ENCODE measurements at places on chromosomes 1 and 21.
A peak's percentile ranks its signal among the peaks of the same experiment; 100 is the strongest.

GRCh38 chr1:85313888-85314696, 37.7 kb upstream of the BCL10 start:
- DNase-seq = no peak

DNA sequence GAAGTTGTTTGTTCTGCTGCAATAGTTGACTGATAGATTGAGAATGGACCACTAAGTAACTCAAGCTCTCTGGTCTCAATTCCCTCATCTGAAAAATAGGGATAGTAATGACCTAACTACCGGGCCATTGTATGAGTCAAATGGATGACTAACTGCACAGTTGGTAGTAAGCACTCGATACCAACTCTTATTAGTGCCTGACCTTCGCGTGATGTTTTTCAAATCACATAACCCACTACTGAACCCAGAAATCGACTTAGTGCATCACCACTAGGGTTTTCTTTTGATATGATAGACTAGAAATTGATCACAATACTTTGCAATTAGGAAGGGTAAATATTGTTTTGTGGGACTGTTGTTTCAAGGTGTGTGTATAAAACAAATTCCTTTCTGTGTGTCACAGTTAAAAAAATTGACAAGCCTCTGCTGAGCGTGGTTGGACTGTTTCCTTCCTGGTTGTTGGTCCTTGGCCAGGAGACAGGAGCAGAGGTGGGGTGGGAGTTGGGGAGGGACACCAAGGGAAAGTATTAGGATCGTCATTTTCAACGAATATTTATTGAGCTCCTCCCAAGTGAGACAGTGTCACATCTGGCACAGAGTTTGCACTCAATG, 54.0 kb upstream of the LRP8 start:
- DNase-seq = no peak

GRCh38 chr1:110233861-110234260, 23.7 kb downstream of the KCNC4 start:
- DNase-seq = no peak

DNA sequence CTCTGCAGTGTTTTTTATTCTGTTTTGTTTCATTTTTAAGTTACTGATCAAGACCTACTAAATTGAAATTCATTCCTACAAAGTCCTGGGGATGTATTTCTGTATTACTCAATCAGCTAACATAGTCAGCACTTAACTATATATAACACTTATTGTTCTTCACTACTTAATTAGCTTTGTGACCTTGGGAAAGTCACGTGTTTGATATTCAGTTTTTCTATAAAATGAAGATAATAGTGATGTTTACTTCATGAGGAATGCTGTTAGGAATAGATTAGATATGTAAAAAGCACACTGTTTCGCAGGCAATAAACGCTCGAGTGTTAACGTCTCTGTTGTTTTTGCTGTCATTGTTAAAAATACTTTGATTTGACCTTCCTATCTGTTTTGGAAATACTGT, 44.6 kb downstream of the CTTNBP2NL start:
- no peak for DNase-seq

DNA sequence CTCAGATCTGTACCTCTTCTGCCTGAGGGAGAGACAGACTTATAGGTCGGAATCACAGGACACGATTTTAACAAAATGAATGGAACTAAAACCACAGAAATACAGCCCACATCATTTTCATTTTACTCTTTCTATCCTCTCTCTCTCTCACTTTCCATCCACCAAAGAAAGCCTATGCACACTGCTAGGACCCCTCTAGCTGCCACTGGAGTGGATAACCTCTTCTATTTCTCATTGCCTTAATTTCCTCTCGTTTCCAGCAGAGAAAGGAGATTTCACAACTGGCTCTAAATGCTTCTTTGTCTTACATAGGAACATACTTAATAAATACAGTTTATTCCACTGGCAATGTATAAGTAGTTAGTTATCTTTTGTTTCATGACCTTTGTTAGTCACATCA, 867.8 kb upstream of the ADGRL4 start:
- no peak for DNase-seq

DNA sequence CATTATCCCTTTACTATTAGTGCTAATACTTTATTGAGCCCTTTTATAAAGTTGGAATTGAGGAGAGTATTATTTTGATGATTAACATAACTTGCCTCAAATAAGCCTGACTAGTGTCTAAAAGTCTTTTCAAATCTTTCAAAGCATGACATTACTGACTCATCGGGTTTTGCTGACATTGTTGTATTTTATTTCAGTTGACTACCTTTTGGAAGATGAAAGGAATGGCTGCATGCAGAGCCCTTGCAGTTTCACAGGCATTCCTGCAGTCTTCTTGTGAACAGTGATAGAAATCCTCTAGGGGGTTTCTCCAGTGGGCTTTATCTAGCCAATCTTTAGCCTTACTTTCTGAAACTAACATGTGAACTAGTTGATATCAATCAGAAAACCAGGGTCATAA, 43.0 kb upstream of the TMEM61 start:
- DNase-seq = no peak

DNA sequence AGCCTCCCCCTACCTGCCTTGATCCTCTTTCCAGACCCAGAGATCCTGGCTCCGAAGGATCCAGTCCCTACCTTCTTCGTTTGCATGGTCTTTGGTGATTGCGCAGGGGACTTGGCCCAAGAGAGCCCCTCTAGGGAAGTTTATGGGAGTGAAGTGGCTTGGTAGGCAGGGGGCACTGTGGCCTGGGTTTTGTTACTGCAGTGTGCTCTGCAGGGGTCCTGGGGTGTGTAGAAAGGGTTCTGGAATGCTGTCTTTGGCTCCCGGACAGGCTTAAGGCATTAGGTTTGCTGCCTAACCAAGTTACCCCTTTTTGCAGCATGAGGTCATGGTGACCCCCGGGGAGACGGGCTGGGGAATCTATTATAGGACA, 3.8 kb downstream of the ATP8B2 start:
- no peak for DNase-seq

GRCh38 chr1:241675983-241676382, 23.9 kb downstream of the WDR64 start:
- no peak for DNase-seq

DNA sequence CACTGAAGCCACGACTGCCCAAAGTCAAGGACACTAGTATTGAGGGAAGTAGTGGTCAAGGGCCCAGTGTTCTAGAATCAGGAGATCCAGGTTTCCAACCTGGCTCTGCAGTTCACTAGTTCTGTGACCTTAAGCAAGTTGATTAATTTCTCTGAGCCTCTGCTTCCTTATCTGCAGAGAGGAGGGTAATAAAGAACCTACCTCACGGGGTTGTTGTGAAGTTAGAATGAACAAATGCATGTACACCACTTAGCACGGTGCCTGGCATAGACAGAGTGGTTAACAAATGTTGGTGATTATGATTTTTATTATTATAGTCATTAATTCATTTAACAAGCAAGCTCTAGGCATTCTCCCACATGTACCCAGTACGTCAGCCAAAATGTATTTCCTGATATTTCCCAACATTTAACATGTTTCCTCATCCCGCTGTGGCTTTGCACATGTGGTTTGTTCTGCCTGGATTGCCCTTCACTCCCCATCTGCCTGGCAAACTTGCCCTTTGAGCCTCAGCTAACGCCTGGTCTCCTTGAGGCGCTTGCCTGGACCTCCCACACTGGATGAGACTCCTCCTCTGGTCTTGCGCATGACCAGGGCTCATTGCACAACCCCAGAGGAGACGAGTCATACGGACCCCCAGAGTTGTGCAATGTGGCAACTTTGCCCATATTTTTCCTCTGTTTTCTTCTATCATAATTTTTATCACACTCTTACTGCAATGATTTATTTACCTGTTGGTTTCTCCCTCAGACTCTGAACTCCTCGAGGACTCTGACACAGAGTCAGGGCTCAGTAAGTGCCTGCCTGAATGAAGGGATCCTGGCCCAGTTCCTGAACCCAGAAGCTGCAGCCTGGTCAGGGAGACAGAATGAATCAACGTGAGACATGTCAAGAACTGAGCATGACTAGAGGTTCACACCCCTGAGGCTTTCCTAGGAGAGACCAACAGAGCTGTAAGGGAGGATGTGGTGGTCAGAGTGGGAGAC, 20.7 kb upstream of the MFSD2A start:
- peak; percentile 86 for DNase-seq

DNA sequence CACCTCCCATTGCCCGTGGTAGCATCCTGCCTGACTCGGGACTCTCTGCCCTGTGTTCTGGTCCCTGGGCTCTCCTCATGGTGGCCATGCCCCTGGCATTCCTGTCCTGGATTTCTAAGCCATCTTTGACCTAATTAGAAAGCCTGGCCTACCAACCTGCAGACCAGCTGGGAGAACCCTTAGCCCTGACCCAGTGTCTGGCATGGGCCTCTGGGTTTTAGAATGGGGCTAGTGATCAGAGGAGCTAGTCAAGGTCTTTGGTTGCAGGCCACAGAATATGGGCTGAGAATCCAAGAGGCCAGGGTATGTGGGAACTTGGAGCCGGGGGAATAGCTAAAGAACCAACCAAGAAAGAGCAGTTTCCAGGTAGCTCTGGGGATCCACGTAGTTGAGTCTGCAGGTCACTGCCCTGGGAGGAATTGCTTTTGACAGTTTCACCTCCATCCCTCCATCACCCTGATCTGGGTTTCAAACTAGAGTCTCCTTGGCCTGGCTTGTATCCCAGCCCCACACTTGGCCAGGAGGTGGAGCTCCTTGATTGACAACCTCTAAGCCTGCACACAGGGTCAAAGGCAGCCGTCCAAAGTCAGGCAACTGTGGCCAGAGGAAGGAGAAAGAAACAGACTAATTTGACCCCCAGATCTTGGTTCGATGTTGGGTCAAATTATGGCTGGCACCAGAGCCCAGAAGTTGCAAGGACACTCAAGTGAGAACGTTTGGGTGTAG, 54.7 kb upstream of the ABCG1 start:
- DNase-seq = peak; percentile 24

DNA sequence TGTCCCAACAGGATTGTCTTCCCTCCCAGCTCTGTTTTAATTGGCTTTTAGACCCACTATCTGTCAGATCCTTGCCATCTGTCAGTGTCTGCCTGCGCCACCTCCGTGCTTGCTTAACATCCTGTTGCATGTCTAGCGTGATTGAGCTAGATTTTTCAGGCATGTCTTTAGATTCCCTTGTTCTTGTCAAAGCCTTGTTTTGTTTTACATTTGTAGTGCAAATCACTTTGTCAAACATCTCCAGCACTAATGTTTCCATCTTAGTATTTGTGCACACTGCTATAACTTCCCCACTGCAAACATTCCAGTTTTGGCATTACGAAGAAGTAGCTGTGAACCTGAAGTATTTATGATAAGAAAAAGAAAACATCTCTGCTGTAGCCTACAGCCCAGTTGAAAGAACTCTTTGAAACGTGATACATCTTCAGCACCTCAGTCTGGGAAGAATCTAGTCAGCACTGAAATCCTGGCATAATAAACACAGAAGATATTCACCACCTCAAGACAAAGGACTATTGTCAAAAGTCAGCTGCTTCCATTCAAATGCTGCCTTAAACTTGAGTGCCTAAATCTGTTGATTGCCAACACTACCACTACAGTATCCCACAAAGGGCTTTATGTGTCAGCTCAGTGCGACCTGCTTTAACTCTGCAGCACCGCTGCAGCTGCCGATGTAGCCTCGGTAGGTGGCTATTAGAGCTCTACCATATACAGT, 105.0 kb downstream of the FNBP1L start:
- DNase-seq = peak; percentile 71

DNA sequence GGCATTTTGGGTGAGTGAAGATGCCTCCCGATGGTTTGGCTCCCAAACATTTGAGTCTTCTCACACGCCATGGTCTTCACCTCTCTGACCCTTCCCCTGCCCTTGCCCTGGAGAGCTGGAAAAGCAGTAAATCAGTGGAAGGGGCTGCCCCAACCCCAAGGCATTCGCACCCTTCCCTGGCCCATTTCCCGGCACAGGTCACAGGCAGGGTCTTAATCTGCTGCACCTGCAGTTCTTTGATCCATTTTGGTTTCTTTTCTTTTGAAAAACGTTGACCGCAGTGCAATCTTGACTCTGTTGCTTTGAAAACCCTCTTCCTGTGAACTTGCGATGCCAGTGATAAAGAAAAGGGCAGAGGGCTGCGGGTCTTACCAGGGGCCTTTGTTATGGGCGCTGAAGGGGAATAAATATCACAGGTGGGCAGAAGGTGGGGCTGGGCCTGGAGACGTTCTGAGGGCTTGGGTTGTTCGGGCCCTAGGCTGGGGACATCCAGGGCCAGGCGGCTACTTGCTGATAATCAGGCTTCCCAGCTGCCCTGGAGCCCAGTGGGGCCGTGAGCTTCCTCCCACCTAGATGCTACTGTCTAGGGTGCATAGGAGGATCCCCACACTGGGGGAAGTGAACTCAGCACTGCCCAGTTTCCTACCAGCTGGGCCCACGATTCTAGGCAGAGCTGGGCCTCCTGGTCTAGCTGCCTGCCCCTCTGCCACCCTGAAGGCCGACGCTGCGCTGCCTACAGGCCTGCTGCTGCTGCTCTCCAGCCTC, 38.6 kb upstream of the EPS8L3 start:
- DNase-seq = no peak

DNA sequence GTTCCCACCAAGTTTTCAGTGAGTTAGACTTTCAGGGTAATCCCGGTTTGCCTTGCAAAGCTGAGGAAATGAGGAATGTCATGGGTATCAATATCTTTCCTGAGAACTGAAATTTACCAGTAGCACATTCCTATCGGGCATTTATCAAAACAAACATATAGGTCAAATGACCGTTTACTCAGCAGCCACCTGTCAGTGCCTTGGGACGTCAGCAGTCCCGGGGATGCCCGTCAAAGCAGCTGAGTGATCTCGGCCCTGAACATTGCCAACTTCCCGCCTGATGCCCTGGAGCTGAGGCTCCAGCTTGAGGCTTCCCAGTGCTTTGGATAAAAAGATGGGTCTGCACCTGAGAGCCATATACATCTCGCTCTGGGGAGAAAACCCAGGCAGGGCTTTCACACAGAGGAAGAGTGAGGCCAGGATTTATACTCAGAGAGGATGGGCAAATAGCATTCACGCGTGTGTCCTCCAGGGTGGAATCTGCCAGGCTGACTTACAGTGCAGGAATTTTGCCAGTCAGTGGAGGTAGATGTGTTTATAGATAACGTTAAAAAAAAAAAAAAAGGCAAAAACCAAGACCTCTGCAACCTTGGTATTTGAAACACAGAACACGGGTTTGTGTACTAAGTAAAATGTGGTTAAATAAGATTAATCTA, 435.7 kb upstream of the VAMP3 start:
- no peak for DNase-seq
